Lower leg skin (tissue), 4 donors: ENCODE measurements at places on chromosomes 7 and 10.

GRCh38 chr7:44320141-44320540 is 5.3 kb downstream of the CAMK2B start:
- no peak for DNase-seq

GRCh38 chr7:123746055-123746454 is 2.7 kb downstream of the WASL start:
- DNase-seq = no peak

DNA sequence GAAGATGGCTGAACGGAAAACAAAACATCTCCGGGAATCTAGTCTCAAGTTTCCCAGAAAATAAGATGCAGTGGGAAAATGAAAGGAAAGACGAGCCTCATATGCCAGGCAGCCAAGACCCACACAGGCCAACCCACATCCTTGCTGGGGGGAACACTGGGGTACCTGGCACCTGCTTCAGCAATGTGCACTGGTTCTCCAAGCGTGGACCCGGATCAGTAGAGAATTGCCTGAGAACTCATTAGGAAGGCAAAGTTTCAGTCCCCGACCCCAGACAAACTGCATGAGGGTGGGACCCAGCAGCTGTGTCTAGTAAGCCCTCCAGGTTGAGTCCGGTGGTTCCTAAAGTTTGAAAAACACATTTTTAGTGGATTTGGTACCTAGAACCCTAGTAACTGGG is 18.4 kb downstream of the FAM53B start:
- DNase-seq = peak; percentile 68

- no peak for DNase-seq
These were observed 28.0 kb upstream of the RSU1 start for GRCh38 chr10:16845248-16845647.

GRCh38 chr7:28211006-28211405 is 30.4 kb upstream of the JAZF1 start:
- no peak for DNase-seq

GRCh38 chr10:130377986-130378540 is 241.9 kb downstream of the GLRX3 start:
- no peak for DNase-seq

DNA sequence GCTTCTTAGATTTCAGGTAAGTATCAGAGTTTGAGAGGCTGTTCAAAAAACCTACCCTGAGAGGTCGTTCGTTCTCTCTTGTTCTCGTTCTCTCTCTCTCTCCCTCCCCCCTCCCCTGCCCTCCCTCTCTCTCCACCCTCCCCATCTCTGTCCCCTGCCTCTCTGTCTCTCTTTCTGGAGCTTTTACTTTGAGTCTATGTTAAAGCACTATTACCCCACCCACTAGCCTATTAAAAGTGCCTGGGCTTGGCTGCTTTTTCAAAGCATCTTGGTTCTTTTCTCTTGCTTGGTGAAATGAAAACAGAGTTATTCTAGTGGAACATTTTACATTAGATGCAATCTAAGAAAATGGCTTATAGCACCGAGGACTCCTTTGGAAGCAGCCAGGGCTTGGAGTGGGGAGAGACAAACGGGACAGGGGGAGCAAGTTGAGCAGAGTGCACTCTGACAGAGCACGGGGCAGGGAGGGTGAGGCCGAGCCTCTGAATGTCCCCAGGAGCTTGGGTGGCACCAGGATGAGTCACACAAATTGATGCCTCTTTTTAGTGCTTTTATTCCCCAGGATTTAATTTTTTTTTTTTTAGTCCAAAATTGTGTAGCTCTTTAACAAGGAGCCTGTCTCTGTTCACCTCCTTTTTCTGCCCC is 134.3 kb downstream of the CFAP58 start:
- no peak for DNase-seq

DNA sequence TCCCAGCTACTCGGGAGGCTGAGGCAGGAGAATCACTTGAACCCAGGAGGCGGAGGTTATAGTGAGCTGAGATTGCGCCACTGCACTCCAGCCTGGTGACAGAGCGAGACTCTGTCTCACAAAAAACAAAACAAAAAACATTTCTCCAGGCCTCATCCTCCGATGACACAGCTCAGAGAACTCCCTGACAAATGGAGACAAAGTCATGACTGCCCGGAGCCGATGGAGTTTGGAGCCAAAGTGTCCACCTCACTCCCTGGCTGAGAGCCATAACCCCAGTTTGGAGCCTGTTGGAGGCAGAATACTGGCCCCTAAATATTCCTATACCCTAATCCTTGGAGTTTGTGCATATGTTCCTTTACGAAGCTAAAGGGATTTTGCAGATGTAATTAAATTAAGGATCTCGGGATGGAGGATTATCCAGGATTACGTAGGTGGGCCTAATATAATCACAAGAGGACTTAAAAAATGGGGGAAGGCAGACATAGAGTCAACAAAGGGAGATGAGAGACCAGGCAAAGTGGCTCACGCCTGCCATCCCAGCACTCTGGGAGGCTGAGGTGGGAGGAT is 22.7 kb downstream of the SSC4D start:
- no peak for DNase-seq

GRCh38 chr7:112748381-112748780 is 41.8 kb downstream of the TMEM168 start:
- DNase-seq = no peak

DNA sequence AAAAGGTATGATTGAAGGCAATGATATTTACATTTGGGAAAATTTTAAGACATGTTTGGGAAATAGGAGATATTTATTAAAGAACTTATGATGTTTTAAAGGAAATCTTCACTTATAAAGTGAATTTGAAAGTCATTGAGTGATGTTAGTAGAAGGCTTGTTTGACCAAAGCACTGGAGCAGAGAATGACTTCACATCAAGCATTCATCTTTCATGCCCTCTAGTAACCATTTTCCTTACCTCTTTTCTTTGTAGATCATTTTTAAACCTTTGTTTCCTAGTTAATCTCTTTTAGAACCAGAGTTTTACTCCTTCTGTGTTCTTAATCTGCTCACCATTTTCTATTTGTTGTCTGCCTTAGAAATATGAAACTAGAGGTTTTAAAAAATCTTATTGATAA is 111.3 kb upstream of the FOXP2 start:
- DNase-seq = no peak

- DNase-seq = peak; percentile 7
These were observed 112.4 kb downstream of the ADCY1 start for GRCh38 chr7:45686441-45687184.

GRCh38 chr7:11573128-11573750 is 258.8 kb downstream of the THSD7A start:
- no peak for DNase-seq

- no peak for DNase-seq
These were observed 14.7 kb upstream of the TNS3 start for GRCh38 chr7:47596502-47597202.

DNA sequence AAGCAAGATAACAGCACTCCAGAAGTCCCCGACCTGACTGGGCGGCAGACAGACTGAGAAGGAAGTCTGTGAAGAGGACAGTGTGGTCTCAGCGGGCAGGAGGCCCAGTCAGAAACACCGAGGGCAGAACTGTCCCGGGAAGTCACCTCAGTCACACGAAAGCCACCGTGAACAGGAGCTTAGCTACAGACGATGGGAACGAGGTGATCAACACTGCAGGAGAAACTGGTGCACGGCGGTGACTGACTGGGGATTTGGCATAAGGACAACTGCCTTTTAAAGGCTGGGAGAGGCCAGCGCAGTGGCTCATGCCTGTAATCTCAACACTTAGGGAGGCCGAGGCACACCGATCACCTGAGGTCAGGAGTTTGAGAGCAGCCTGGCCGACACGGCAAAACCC is 217.8 kb downstream of the PTPRN2 start:
- DNase-seq = no peak

- no peak for DNase-seq
These were observed 73.2 kb downstream of the AP3M1 start for GRCh38 chr10:74077416-74077815.

- no peak for DNase-seq
These were observed 1133.4 kb downstream of the CNTNAP2 start for GRCh38 chr7:147249956-147250355.

DNA sequence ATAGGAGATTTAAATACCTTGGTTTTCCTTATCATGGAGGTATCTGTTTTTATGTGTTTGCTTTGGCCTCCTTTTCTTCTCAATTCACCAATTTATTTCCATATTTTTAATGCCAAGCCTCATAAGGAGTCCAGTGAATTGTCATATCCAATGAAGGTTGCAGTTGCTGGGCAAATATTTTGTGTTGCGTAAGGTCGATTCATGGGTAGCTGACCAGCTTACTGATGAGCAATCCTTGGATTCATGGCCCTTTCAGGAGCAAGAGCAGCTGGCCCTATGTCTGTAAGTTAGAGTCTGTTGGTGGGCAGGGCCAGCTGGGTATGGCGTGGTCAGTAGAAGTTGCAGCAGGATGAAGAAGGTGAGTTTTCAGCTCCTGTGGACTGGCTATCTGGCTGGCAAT is 182.9 kb downstream of the PFKFB3 start:
- no peak for DNase-seq

DNA sequence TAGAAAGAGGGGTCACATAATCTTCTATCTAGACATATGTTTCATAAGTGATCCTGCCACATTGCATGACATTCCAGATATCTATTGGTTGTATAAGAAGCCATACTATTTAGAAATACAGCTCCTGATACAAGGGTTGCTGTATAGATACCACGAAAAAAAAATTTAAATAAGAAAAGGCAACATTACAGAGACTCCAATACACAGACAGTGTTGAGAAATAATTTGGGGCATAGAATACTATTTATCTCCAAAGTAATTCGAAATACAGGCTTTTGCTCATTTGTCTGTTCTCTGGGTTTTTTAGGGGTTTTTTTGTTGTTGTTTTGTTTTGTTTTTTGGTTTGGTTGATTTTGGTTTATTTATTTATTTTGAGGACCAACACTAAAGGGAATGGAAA is 2.6 kb downstream of the IFIT2 start:
- DNase-seq = no peak

- no peak for DNase-seq
These were observed 118.0 kb downstream of the COBL start for GRCh38 chr7:51198654-51199053.

GRCh38 chr10:101708073-101708472 is 13.1 kb upstream of the FBXW4 start:
- no peak for DNase-seq

DNA sequence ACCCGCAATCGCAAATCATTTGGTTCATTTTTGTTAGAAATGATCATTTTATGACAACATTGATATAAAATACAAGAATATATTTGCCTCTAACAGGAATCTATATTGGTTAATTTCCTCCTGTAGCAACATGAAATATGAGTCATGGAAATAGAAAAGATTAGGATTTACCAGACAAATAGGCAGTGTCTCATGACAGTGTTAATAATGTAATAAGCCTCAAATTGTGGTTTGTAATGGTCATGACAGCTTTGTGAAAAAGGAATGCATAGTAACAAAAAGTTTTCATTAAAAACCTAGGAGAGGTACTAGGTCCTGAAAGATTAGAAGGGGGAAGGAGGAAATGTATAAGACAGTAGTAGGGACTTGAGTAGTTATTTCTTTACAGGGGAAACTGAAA is 7.9 kb upstream of the SLK start:
- no peak for DNase-seq

DNA sequence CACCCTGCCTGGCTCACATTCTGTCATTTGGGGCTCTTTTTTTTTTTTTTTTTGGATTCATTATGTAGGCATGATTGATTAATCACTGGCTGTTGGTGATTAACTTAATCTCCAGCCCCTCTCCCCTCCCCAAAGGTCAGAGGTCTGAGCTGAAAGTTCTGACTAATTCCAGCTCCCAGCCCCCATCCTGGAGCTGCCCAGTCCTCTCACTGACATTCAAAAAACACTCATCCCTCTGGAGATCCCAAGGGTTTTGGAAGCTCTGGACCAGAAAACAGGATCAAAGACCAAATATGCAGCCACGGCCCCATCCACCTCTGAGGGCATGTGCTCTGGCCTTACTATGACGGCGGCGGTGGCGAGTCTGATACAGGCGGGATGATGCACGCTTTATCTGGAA is 53.8 kb downstream of the RBM17 start:
- no peak for DNase-seq

- no peak for DNase-seq
These were observed 207.7 kb downstream of the SNX10 start for GRCh38 chr7:26499315-26499897.

DNA sequence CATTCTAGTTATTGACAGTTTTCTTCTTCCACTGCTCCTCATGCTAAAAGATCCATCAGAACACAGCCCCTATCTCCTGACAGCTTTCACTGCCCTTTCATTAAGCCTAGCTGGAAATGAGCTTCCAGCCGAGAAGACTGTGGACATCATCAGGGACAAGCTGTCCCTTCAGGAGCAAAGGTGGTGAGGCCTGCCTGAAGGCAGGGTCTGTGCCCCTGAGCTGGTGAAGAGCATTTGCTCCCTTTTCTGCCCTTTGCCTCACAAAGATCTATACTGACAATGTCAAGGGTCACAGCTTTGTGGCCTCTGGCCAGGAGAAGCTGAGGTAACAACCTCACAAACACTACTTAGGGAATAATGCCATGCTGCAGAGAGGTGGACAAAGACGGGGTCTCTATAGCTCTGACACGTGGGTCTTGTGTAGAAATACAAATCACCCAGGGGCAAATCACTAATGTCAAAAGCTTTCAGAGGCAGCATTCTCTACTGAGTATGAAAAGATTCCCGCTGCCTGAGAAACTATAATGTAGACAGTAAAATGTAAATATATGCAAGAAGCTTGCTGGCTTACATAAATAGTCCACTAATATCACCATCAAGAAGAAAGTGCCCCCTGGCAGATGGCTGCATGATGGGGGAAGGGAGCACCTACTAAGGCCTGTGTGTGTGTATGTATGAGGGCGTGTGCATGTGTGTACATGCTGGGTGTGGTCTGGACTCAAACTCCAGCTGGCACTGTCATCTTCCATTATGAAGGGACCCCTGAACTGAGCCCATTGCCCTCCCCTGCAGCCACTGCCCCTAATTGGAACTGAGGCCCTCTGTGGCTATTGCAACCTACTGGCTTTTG is 55.8 kb downstream of the HBP1 start:
- DNase-seq = no peak

DNA sequence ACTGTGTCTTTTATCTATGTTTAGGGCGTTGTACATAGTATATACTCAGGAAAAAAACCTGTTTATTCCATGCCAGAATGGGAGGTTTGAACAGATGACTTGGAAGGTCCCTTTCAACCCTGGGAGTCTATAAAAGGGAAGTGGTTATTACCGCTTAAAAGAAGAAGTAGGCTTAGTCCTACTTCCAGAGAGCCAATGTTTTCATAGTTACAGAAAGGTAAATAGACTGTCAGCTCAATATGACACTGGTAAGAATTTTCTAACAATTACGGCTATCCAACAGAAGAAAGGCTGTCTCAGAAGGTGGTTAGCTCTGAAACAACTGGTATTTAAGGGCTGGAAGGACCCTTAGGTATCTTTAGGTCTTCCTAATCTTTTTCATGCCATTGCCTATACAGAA is 1.1 kb upstream of the TFAM start:
- no peak for DNase-seq
